ENCODE measurements at places on chromosomes 13 and 19. TPM values are rescaled to one million over a fixed set of nuclear protein-coding genes. Genes with fewer than 3 reads are reported as not detected.

C5AR1 gene
- total RNA-seq: 5.3 TPM

CEACAM3 gene
- total RNA-seq: 0.70 TPM

DNA sequence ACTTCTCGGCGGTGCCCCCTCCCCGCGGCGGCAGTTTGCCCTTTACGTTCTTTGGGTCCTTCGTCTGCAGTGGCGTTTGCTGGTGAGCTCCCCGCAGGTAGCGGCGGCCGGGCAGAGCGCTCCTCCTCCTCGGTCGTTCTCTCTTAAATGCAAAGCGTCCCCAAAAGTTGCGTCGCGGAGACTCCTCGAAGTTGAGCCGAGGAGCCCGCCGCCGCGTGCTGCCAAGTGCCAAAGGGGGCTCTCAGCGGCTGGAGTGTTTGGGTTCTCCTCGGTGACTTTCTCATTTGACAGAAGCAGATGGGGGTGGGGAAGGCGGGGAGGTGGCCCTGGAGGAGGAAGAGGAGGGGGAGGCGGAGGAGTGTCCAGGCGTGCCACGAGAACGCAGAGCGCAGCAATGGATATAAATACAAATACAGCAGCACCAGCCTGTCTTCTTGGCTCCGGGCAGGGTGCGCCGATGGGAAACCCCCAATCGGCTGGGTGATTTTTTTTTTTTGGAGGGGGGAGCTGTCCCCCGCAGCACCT is at the start of gene SOX21:
Gene SOX21, minus strand, starts transcription at position 259 of the 525 bp plus-strand sequence. CDS start 496 bp downstream, outside the sequence.
- no peak for DNase-seq
- H3K36me3 ChIP-seq: no peaks in the 10 kb centered on the region
- peaks cover 25% of the 10 kb centered on the region for H3K27me3 ChIP-seq
- peaks cover 30% of the 10 kb centered on the region for H3K4me1 ChIP-seq

GRCh38 chr19:39237200-39238184 is 7.3 kb downstream of the IFNL3 start:
- H3K27ac ChIP-seq: no peak overlapping the region
- H3K36me3 ChIP-seq: no peaks in the 10 kb centered on the region
- H3K27me3 ChIP-seq: no peaks in the 10 kb centered on the region
- H3K4me1 ChIP-seq: no peaks in the 10 kb centered on the region
- H3K4me3 ChIP-seq: no peak overlapping the region
